ENCODE measurements at places on chromosomes 2 and 18.

DNA sequence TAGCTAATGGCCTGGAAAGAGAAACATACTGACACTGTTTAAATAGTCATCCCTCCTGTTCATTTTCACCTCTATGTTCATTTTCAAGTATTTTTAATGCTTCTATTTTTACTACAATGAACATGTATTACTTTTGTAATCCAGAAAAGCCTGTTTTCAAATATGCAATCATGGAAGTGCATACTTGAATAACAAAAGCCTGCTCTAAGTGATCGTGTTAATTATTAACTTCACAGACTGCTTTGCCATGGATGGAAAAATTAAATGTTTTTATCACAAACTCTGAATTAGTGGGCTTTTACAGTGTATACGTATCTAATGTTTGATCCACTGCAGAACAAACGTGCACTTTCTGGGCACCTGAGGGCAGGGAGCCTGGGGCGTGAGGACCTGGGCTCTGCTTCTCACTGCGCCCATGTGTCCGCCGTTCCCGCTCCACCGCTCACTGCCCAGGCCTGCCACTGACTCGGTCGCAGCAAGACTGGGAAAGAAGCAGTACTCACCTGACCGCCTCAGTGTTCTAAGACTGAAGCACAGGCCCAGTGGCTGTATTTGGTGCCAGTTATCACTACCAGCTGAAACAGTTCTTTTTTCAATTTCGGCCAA lies 80.6 kb downstream of the UXS1 start:
- DNase-seq: no peak

- no peak for DNase-seq
Measured at GRCh38 chr2:10301941-10302478, 694 bp upstream of the HPCAL1 start.

DNA sequence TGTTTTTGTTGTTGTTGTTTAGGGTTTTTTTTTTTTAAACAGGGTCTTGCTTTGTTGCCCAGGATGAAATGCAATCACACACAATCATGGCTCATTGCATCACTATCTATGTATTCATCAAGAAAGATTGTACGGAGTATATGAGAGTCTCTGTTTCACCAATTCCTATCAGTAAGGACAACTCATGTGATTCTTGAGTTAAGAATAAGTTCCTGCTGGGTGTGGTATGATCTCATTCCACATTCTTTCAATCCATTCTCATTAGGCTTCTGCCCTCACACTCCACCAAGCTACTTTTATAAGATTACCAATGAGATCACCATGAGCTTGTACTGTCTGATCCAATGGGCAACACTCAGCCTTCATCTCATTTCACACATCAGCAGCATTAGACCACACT lies 9.1 kb upstream of the AP1S3 start:
- DNase-seq: no peak

GRCh38 chr18:73520229-73520628 lies 627.4 kb downstream of the FBXO15 start:
- no peak for DNase-seq

- DNase-seq: no peak
Measured at GRCh38 chr2:219297766-219298456, 11.3 kb downstream of the PTPRN start.

DNA sequence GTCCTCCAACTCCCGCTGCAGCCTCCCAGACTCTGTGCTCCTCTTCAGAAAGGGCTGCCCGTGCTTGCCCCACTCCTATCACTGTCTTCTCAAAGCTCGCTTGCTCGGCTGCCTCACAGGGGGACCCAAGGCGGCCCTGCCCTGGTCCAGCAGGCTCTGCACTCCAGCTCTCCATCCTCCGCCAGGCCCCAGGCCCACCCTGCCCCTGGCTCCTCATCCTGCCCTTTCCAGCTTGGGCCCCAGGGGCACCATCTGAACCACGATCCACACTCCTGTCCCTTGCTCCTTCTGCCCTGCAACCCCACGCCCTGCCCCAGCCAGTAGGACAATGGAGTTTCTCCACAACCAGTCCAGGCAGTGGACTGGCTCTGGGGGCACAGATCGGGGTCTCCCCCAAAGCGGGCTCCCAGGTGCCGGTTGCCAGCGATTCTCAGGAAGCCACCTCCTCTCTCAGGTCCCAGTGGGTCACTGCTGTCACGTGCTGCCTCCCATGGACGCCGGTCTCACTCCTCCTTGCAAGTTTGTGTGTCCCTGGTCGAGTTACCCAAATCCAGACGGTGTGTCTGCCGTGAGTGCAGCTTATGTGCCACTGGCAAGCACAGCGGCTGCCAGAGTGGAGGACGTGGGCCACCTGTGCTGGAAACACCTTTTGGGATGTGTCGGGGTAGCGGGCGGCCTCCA lies 238.5 kb downstream of the HDAC4 start:
- DNase-seq: no peak

DNA sequence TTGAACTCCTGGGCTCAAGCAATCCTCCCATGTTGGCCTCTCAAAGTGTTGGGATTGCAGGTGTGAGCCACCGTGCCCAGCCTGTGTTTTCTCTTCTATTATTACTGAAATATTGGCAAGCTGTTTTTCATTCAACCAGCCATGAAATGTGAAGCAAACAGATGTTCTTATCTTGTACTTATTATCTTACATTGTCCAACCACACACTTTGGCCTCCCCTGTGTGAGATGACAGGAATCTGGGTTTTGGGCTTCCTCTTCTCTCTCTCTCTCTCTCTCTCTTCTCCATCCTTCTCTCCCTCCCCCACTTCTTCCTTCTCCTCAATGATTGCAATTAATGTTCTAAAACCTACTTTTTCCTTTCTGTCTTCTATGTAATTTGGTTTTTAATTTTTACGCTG lies 33.1 kb downstream of the RAMP1 start:
- no peak for DNase-seq

- DNase-seq: no peak
Measured at GRCh38 chr2:235230821-235231601, 262.8 kb upstream of the AGAP1 start.

- DNase-seq: no peak
Measured at GRCh38 chr2:98923244-98923940, 12.6 kb downstream of the CRACDL start.

GRCh38 chr2:216644842-216645635 lies 11.8 kb downstream of the IGFBP2 start:
- no peak for DNase-seq

GRCh38 chr2:64015898-64016297 lies 3.3 kb downstream of the VPS54 start:
- no peak for DNase-seq

- DNase-seq: no peak
Measured at GRCh38 chr18:46256078-46256477, 151.9 kb downstream of the HAUS1 start.

GRCh38 chr2:32064021-32064601 lies 755 bp downstream of the SPAST start:
- DNase-seq: no peak

GRCh38 chr2:85441864-85442263 lies 23.4 kb downstream of the SH2D6 start:
- no peak for DNase-seq

DNA sequence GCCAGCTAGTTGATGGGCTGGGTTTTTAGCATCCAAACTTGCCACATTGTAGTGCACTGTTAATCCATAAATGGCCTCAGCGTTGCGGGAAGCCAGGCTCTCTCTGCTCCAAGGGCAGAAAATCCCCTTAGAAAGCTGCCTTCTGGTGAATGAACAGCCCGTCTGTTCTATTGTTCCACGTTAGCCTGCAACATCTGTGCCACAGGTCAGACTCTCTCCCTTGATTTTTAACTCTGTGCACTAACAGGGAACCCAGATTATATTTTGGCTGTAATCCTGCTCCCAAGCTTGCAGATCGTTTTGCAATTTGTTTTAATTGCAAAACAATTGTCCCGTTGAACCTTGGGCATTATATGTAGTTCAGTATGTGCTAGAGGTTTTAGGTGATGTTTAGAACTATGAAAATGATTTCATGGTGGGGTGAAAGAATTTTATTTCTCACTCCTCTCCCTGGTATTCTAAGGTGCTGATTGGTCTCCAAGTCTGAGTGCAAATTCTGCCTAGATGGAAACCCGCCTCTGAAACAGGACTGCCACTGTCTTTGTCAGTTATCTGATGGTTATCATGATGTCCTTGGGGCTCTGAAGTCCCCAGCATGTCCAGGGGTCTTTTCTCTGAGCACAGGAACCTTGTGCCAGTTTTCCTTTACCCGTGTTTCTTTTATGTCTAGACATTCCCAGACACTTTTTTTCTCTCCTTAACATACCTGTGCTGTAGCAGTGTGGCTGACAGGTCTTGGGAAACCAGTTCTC lies 106.6 kb downstream of the MAP4K4 start:
- no peak for DNase-seq

DNA sequence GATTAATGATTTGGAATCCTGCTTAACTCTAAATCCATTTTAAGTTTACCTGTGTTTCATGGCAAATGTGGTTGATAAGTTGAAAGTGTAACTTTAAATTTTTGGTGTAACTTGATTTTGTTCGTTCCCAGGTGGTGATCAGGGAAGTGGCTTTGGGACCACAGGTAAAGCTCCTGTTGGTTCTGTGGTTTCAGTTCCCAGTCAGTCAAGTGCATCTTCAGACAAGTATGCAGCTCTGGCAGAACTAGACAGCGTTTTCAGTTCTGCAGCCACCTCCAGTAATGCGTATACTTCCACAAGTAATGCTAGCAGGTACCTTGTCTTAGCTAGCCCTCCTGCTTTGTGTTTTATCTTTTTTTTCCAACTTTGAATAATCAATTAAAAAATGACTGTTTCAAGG lies 62.8 kb downstream of the AGFG1 start:
- DNase-seq: peak; percentile 52

GRCh38 chr2:101325425-101325824 lies 16.9 kb upstream of the RNF149 start:
- no peak for DNase-seq

- DNase-seq: no peak
Measured at GRCh38 chr2:177268187-177268871, 3.8 kb upstream of the NFE2L2 start.

DNA sequence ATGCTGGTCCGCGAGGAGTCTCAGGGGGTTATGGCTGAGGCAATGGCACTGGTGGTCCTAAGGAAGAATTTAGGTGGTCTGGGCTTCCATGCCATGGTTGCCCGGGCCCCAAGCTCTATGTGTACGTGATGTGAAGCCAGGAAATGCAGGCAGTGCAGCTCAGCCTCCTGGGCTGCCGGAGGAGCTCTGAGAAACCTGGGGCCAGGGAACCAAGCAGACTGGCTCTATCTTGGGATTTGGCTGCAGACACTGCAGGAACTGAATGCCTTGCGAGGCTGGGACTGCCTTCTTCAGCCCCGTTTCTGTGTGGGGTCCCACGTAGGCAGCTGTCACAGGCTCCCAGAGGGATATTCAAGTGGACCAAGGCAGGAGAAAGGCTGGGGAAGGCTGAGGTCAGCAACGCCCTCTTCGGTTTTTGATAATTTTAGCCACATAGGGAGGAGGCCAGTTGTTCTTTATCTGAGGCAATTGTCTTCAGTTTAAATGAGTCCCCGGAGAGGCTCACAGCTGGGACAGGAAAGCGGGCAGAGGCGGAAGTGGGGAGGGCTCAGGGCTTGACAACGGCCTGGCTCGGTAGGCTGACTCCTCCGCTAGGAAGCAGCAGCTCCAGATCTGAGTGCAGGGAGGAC lies 77.7 kb downstream of the RHOB start:
- peak; percentile 33 for DNase-seq

- no peak for DNase-seq
Measured at GRCh38 chr2:14261771-14262170, 370.7 kb upstream of the LRATD1 start.

GRCh38 chr18:46950064-46950656 lies 32.8 kb downstream of the KATNAL2 start:
- DNase-seq: no peak

DNA sequence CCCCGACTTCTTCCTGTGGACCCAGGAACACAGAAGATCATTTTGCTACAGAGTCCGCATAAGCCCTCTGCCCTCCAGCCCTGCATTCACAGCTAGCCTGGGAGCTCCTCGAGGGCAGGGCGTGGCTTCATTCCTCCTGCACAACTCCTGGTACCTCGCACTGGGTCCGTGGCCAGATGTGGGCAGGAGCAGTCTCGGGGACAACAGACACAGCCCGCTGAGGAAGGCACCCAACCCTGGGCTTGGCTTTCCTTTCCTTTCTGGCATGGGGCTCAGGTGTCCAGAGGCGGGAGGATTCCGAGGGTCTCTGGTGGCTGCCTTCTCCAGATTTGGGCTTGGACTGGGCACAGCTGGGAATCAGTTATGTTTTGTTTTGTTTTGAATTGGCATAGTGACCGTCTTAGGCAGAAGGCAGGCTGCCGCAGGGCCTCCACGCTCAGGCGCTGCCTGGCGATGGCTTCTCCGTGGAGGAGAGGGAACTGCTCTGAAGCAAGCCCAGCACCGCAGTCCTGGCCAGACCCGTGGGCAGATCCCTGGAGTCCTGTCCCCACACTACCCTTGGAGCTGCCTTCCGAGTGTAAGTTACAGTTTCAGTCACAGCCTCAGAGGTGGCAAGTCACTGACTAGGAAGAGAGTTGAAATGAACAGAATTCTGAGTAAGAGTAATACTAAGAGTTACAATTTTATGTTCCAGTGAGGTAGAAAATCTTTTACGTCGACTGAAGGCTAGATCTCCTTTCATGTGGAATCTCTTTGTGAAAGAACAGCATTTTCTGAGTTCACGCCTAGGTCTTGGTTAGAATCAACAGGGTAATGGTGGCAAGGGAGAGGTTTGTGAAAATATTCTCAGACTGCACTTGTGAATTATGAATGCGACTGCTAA lies 47.9 kb downstream of the LDLRAD4 start:
- no peak for DNase-seq

DNA sequence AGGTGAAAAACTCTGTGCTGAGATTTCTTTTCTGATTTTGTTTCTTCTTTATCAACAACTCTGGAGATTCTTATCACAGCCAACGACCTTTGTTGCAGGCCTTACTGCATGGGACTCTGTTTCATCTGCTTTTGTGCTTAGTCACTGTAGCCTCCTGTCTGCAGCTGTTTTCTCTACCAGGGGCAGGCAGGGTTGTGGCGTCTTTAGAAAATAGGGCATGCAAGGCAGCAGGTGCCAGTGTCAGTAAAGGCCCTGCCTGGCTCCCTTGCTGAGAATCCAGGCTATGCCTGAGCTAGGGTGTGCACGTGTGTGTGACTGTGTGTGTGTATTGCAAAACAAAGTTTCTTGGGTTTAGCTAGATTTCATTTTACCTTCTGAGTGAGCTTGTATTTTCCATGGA lies 14.6 kb upstream of the SLC9A2 start:
- DNase-seq: peak; percentile 43

- no peak for DNase-seq
Measured at GRCh38 chr2:53075760-53076159, 691.8 kb upstream of the CHAC2 start.

- peak; percentile 88 for DNase-seq
Measured at GRCh38 chr2:1769703-1770422, 25.5 kb upstream of the PXDN start.

- DNase-seq: peak; percentile 46
Measured at GRCh38 chr2:15799432-15799827, 140.9 kb upstream of the MYCN start.

GRCh38 chr2:106554411-106554810 lies 67.2 kb downstream of the CD8B2 start:
- no peak for DNase-seq

DNA sequence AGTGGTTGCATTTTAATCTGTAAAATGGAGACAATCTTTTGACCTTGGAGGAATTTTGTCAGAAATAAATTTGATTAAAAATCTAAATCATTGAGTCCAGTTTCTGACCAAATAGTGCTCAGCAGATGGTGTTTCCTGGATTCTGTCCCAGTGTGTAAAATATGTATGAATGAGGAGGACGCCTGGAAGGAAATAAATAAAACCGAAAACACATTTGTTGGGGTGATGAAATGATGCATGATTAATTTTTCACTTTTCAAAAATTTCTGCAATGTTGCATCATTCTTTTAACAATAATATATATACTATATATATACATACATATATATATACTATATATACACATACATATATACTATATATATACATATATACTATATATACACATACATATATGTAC lies 261.1 kb upstream of the TRIB2 start:
- DNase-seq: no peak
